Substantia nigra (tissue), 51 donors: ENCODE measurements at places on chromosomes 2 and 18.

GRCh38 chr2:101717071-101717845 lies 19.8 kb downstream of the MAP4K4 start:
- DNase-seq: no peak

- DNase-seq: no peak
Observed at GRCh38 chr2:691821-692761, 14.9 kb upstream of the TMEM18 start.

GRCh38 chr2:133871545-133872209 lies 303.4 kb upstream of the NCKAP5 start:
- DNase-seq: no peak

DNA sequence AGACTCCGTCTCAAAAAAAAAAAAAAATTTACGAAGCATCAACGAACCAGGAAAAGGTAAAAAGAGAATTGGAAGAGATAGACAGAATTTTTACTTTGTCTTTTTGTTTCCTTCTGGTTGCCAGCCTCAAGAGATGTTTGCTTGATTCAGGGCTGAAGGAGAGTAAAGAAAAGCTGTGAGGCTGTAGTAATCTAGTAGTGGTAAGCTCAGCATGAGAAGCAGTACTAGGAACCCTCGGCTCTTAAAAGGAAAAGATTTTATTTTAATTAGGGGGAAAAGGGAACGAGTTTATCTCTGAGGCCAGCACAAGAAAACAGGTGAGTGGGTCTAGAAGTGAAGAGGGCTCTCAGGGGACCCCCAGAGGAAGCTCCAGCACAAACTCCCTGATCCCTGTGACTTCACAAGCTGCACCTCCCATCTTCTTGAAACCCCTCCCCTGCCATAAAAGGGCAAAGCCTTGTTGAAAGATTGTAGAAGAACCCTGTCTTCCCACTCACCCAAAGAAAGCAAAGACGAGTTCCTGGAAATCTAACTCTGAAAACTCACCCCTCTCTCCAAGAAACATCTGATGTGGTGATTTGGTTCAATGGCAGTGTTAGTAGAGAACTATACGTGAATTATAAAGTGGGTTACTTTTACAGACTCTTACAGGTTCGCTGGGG lies 8.6 kb downstream of the RBMS1 start:
- no peak for DNase-seq

GRCh38 chr2:128526455-128526976 lies 207.8 kb upstream of the HS6ST1 start:
- no peak for DNase-seq

- DNase-seq: no peak
Observed at GRCh38 chr2:71250935-71251334, 24.0 kb upstream of the PAIP2B start.

GRCh38 chr2:25672494-25673299 lies 680 bp downstream of the DTNB start:
- DNase-seq: no peak
